ENCODE measurements at places on chromosomes 3 and 15.

- no peak for DNase-seq
Measured at GRCh38 chr3:142946861-142947260, 16.6 kb downstream of the PAQR9 start.

- no peak for DNase-seq
Measured at GRCh38 chr15:60865507-60865906, 363.6 kb downstream of the RORA start.

DNA sequence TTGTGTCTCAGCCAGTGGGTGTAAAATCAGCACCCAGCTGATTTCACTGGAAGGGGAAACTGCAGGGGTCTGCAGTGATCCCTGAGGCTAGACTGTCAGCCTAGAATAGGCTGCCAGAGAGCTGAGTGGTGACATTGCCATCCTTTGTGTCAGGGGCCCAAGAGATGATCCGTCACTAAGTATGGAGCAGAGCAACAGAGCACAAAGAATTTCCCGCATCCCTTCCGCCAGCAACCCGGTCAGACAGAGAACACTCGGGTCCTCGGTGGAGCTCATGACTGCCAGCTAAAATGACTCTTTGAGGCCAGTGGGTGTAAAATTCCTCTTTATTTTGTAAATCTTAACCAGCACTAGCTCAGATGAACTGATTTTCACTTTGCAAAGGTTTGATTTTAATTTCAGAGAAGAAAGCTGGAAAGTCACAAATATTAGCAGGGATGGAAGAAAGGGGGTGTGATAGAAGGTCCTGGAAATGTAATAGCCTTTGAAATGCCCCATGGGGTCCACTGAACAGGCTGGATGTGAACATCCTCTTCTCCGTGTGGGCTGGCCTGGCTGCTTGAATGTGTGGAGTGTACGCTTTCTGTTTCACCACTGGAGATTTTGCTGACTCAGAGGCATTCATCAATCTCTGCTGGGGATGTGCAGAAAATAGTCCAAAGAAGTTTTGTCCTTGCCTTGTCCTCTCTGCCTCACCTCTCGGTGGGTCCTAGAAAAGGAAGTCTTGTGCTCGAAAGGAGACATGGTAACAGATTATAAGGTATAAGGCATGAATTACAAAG, 138.8 kb downstream of the SV2B start:
- peak; percentile 54 for DNase-seq

DNA sequence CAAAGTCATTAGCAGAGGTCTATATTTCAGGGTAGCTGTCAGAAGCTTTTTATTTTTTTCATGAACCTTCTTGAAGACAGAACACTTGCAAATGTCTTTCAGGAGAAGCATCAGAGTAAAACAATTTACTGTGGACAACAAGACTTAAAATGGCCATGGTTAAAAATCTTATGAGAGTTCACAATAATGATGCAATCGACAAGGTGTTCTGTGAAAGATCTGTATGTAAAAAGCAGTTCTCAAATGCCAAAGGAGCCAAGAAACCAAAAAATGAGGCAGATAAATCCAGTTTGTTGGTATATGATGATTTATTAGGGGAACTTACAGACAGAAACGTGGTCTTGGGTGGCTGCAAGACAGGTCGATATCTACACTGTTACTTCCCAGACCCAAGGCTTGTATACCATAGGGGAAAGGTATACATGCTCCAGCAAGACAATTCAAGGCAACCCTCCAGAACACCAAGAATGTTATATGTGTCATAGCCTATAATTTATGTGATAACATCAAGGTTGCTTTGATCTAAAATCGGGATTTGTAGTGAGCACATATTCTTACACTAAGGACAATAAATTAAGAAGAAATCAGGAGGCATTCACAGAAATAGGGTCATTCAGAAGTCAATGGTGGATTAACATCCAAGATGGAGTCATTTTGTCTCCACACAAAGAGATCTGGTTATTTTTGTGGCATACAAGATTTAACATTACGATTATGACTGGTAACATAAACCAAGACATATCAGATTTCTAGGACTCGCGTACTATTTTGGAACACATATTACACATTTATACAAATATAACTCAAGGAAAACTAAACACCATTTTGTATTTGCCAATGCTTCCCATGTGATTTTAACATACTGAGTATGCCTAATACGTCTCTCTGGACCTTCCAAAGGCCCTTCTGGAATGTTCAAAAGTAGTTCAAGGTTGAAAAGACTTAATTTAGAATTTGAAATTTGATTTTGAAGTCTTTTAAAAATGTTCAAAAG, 316.4 kb downstream of the THSD4 start:
- no peak for DNase-seq

DNA sequence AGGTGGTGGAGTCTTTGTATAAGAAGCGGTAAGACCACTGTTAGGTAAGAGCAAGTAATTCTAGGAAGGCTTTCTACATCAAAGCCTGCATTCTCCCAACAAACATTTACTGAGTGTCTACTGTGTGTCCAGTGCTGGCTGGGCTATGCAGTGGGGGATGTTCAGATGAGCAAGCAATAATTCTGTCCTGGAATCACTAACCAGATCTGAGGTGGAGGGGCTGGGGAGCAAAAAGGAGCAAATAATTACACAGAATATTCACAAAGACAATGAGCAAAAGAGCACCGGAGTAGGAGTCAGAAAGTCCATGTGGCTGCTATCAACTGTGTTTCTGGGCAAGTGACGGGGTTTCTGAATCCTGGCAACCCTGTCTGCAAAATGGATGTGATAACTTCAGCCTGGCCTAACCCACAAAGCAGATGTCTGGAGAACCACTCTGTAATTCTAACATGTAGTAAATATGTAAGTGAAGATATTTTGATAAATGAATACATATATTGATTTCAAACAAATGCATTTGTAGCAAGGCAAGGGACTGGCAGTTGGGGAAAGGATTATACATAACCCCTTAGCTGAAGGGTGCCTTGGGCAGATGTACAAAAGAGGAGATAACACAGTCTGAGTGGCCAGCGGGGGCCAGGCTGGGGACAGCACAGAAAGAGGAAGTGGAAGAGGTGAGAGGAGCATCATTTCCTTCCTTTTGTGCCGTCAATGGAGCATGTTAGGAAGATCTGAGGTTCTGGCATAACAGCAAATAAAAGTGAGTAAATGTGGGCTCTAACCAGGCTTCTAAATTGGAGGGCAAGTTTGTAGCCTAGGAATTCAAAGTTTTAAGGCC, 28.8 kb downstream of the CYP8B1 start:
- DNase-seq: no peak

DNA sequence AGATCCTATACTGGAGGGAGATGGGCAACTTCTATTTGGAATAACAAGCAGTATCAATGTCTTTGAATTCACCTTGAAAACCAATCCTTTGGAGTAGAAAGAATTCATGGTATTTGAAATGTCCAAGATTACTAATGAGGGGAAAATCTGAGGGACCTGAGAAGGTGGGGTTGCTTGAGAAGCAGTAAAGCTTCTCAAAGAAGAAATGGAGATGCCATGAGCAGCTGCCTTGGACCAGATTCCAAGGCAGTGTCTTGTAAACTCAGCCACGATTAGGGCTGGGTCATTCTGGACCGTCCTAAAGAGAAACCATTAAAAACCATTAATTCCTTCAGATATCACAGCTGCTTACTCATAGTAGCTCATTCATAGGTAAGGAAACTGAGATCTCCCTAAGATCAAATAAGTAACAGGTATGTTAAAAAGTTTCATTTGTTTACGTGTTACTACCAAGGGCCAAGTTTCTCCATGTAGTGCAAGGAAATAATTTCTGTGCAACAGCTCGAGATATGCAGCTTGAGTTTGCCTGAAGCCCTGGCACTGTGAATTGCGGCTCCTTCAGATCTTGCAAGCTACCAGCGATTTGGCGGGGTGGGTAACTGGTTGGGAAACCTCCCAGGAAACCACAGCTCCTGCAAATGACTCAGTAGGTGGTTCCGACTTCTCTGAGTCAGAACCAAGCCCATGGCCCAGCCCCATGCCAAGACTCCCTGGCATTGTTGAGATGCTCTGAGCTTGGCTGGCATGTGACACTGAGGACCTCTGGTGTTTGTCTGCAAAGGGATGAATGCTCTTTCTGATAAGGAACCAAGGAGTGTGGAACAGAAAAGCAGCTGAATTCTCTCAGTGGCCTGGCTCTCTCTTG, 296.8 kb downstream of the RORA start:
- DNase-seq: peak; percentile 86

Measured in cerebellar cortex (tissue), 1 donor.